ENCODE measurements at places on chromosomes 6 and 20.

DNA sequence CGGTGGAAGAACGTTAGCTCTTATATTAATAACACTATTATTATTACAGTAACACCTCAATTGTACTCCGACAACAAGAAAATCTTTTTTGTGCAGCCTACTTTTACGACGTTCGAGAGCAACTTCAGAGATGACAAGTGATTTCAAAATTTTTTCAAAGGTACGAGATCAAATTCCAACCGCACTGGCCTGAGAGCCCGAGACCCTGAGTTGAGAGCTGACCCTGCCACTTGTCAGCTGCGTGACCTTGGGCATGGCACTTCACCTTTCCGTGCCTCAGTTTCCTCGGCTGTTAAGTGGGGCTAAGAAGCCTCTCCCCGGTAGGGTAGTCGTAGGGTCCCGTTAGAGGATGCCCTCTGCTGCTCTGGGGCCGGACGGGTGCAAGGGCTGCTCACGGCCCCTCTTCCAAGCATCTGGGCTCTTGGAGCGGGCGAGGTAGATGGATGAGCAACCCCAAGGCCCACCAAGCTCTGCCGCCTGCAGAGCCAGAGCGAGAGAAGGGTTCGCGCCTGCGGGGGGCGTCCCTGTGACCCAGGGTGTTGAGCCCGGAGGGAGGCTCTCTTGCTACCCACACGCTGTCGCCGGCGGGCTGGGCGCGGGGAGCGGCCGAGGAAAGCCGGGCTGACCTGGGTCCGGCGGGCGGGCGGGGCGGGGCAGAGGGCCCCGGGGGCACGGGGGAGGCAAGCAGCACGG lies 510 bp downstream of the NDRG3 start:
- no peak for DNase-seq

DNA sequence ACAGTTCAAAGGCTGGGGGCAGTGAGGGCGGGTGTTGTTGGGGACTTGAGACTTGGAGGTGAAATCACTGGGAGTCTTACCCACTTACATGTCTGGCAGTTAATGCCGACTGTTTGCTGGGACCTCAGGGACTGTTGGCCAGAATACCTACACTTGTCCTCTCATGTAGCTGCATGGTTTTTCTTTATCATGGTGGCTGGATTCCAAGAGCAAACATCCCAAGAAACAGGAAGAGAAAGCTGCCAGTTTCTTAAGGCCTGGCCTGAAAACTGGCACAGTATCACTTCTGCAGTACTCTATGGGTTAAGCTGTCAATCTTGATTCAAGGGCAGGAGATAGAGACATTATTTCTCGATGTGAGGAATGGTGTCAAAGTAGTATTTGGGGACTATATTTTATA lies 19.8 kb upstream of the C6orf62 start:
- no peak for DNase-seq

- no peak for DNase-seq
These were observed 12.3 kb downstream of the PPIL1 start for GRCh38 chr6:36862164-36862847.

DNA sequence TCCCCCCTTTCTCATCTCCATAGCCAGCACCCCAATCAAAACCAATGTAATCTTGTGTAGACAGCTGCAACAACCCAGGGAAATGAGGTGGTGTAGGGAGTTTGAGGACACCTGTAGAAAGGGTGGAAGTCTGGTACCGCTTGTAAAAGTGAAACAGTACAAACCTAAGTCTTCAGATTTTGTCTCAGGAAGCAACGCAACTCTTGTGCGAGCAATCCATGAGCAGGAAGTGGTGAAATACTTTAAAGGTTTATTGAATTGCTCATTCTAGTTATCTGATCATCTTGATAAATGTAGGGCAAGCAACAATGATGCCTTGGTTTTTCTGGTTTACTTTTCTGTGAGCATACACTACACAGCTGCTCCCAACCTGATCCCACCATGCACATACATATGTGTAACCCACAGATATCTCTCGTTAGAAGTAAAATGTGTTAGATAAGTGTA lies 71.1 kb upstream of the THEMIS start:
- DNase-seq: no peak
